CD4-positive, alpha-beta T cell treated with Interleukin-6 at 100 ng/mL for 8 hours (primary cell): ENCODE measurements at places on chromosomes 7 and 10.

GRCh38 chr7:34322841-34323240 is 335.2 kb upstream of the NPSR1 start:
- DNase-seq, result no peak

DNA sequence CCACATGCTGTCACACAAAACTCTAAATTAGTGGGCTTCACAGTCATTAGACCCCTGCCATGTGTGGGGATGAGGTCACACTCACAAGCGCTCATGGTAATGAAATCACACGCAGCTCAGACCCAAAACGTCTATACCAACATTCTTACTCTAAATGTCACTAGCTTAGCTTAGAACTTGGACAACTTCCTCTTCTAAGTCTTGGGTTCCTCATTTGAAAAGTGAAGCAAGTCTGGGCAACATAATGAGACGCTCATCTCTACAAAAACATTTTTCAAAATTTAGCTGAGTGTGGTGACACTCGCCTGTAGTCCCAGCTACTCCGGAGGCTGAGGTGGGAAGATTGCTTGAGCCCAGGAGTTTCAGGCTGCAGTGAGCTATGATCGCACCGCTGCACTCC is 92.7 kb upstream of the MACROH2A2 start:
- DNase-seq, result no peak

GRCh38 chr10:3687510-3688081 is 97.4 kb downstream of the KLF6 start:
- no peak for DNase-seq

- DNase-seq, result no peak
These were observed 26.9 kb upstream of the SLC29A4 start for GRCh38 chr7:5255832-5256231.

DNA sequence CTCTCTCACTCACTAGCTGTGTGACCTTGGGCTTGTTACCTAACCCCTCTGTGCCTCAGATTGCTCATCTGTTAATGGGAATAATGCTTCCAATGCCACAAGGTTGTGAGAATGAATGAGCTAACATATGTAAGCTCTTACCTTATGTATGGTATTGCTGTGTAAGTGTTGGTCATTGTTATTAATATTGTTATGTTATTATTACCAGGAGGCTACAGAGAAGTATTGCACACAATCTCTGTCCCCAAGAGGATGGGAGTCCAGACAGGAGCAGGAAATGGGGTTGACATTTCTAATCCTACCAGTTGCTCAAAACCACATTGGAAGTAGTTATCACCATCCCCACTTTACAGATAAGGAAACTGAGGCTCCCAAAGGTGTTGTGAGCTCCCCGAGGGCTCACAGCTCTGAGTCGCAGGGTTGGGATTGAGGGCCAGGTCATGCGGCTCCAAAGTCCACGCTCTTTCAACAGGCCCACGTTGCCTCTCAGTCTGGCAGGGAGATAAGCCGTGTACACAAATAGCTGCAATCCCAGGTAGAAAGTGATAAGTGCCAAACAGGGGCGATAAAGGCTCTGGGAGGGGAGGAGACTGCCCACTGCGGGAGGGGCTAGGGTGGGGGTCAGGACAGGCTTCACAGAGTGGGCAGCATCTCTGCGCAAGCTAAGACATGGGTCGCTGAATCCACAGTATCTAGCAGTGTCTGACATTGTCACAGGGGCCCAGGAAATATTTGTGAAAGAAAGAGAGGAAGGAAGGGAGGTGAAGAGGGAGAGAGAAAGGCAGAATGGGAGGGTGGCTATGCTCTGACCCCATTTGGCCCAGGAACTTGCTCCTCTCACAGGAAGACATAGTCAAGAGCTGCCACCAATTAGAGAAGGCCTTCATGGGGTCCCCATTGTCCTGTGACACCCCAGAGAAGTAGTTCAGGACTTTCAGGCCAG is 9.6 kb upstream of the ZMIZ1 start:
- no peak for DNase-seq

- no peak for DNase-seq
These were observed at the start of gene TFEC for GRCh38 chr7:116030651-116031276. Gene TFEC (minus strand): TSS chr7:116030763. CDS start chr7:115984441, 46,322 bp downstream.

DNA sequence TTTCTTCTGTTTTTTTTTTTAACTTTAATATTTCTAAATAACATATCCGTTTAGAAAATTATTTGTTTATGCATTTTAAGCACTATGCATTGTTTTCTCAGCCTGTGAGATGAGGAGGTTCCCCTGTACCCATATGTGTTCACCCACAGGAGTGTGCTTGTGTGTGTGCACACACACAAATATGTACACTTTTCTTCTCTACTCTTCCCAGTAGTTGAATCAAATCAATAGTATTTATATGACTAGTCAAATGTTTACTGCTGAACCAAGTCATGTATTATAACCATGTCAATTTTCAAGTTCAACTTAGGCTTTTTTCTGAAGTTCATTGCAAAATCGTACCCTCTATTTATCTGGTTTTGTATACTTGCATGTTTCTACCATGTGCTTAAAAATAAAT is 37.3 kb downstream of the HDAC9 start:
- DNase-seq, result no peak

DNA sequence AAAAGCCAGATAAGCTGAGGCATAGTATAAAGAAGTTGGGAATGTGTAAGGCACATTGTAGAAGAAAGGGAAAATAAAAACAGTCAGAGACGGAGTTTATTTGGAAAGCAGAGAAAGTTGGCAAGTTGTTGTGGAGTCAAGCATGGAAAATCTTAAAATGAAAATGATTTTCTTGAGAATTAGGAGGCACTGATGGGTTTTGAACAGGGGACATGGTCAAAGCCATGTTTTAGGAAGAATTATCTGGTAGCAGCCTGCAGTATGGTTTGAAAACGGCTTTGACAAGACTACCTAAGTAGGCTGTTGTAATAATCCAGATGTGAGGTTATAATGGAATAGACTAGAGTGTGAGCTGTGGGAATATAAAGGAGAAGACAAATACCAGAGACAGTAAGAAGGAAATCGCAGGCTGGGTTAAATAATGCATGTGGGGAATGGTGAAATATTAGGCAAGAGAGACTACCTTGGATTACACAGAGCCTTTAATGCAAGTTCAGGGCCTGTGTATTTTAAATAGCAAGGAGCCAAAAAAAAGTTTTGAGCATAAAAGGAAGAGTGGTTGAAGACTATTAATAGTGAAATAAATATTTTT is 130.4 kb upstream of the MEOX2 start:
- no peak for DNase-seq

- no peak for DNase-seq
These were observed 9.1 kb upstream of the AEBP1 start for GRCh38 chr7:44094883-44095592.

- DNase-seq, result no peak
These were observed 57.7 kb downstream of the NXPH1 start for GRCh38 chr7:8491106-8491505.

DNA sequence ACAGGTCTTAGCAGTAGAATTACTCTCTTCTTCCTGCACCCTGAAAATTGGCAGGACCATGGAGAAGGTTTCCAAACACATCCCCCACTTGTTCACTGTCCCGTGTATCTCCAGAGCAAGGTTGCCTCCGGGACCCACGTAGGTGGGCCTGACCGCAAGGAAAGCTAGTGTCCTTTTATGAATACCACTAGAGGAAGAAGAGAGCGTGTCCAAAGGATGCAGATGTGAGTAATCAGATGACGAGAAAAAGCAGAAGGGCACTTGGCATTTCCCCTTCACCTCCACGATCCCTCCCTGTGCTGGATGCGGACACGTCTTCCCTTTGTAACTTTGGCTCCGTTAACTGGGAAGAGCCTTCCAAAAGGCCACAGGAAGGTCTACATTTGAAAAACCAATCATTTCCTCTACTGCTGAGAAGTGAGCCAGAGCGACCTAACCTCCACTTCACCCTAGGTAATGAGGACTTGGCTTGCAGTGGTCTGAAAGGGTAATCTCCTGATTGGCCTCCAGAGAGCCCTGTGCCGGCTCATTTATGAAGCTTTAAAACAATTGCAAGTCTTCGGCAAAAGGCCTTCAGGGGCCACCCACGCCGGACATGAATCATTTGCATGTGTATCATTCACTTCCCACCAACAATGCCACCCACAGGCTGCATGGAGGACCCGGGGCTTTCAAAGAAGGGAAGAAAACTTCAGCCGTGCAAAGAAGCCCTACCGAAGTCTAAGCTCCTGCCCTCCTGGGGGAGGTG is 55.4 kb downstream of the LYZL1 start:
- DNase-seq, result no peak

DNA sequence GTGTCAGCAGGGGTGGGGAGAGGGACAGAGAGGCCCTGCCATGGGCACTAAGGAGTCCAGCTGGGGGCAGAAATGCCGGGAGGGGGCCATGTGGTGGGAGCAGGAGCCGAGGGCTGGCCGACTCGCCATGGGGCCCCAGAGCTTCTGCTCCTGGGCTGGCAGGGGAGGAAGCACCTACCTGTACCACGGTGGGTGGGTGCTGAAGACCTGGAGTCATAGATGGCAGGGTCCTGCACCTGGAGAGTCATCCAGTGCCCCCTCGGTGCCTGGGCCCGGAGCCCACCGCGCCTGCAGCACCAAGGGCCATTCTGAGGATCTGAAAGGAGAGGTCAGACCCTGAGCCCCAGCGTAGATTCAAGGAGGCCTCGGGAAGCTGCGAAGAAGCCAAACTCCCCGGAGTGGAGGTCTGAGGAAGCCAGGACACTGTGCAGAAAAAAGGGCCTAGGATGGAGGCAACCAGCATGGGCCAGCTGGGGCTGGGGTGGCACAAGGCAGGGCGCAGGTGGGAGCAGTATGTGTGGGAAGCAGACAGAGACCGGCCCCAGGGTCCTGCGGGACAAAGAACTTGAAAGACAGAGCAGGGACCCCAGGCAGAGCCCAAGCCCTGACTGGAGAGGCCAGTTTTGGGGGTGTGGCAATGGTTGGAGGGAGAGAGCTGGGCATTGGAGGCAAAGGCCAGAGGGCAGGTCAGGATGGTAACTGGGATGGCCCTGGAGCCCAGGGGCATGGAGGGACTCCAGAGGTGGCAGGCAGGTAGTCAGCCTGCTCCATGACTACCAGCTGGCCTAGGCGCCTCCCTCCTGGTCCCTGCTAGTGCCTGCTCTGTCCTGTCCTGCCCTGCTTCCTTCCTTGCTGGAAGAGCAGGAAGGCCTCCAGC is 26.7 kb upstream of the SMARCD3 start:
- DNase-seq, result no peak

DNA sequence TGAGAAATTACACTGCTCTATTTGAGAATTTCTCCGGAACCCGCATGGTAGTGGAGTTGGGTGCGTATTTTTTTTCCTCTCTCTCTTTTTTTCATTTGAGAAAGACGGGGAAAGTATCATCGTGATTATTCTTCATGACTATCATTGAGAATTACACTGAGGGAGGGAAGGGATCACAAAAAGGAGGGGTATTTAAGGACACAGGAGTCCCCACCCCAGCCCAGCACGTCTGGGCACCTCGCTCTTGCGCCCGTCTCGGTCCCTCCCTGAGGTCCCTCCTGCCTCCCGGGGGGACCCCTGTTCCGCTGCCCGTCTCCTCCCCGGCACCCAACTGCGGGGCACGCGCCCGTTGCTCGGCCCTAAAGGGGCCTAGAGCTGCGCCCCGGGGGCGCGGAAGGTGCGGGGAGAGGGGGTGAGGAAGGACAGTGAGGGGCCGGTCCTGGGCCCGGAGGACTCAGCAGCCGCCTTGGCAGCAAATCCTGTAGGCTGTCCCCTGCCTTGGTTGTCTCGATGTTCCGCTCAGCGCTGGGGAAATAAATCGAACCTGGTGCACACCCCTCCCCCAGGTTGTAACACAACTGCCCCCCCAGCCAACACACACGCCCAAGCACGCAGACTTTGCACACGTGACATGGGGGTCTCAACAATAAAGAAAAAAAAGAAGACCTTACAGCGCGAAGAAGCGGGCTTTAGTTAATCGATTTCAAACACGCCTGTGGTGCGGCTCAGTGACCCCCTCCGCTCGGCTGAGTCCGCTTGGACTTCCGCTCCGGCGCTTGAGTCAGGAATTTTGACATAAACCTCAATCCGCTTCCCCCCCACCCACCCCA is 18.6 kb upstream of the GATA3 start:
- no peak for DNase-seq

- DNase-seq, result no peak
These were observed 36.9 kb upstream of the TUBB8 start for GRCh38 chr10:86031-86430.

- DNase-seq, result no peak
These were observed 139.4 kb upstream of the PCDH15 start for GRCh38 chr10:54940418-54940817.

DNA sequence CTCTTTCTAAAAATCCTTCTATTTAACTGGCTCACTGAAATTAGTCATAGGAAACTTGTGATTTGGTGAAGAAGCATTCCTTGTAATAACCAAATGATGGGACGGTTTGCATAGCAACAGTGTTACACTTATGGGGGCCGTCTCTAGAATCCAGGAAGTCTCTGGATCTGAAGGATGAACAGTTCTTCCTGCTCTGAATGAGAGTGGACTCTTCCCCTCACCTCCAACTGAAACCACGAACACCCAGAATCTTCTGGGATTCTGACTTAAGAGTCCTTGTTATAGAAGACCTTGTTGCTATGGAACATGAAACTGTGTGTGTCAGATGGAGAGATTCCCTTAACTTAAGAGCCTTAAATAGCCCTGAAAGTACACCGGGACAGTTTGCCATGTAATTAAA is 23.2 kb downstream of the NOLC1 start:
- no peak for DNase-seq

DNA sequence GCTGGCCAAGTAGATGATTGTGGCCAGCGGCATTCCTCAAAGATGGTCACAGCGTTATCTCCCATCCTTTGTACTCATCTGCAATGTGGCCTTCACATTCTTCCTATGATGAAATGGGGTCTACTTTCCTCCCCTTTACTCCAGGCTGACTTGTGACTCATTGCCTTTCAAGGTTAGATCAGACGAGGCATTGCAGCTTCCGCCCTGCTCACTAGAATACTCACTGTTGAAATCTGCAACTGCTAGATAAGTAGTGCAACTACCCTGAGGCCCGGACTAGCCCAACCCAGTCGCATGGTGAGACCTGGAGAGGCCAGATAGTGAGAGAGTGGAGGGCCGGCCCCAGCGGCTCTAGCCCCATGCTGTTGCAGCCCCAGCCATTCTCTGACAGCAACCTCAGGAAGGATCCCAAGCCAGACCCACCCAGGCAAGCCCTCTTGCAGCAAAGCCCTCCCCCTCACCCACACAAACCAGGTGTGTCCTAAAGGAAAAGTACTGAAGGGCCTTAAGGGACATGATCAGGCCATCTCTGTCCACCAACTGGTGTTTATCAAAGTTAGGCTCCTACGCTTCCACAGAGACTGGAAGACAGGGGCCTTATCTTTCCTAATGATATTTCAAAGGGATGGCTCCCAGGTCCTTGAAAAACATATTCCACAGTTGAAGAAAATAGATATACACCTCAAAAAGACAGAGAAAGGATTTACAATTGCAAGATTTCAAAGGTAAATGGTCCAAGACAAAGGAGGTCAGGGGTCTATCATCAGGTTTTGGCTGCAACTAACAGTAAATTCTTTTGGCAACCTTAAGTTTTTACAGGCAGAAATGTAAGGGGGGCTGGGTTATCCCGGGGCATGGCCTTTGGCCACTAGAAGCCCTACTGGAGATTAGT is 107.2 kb upstream of the TRIM24 start:
- no peak for DNase-seq

DNA sequence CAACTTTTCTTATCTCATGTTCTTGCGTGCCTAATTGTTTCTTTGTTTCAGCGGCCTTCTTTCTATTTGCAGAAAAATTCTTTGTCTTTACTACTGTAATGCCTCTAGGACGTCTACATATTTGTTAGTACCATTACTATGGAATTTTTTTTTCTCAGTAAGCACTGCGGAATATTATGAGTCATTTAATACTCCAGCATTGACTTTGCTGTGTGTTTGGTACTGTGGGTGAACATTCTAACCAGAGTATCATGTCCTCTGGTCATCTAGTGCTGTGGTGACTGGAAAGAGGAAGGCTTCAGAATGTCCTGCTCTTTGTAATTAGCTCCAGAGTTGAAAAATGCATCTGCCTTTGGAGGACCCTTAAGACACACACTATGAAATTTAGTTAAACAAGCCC is 58.5 kb upstream of the FERD3L start:
- DNase-seq, result no peak
